Amniotic epithelial cell (primary cell): ENCODE measurements at places on chromosomes 2 and 18.

GRCh38 chr18:69172046-69172445 lies 228.6 kb upstream of the DOK6 start:
- peak; percentile 2 for DNase-seq

DNA sequence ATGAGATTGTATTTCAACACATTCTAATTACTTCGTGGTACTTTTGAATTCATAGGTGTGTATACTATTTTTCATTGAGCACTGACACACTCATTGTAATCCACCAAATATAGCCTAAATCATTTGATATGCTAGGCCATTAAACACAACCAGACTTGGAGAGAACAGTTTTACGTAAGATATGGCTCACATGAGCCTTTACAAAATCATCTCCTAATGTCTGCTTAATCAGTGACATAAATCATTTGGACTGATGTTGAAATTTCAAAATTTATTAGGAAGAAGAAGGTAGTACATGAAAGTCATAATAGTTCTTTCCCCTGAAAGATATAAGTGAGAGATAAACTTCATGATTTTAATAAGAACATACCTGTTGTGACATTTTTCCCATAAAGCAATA lies 550.2 kb upstream of the LINC00305 start:
- DNase-seq: peak; percentile 0

DNA sequence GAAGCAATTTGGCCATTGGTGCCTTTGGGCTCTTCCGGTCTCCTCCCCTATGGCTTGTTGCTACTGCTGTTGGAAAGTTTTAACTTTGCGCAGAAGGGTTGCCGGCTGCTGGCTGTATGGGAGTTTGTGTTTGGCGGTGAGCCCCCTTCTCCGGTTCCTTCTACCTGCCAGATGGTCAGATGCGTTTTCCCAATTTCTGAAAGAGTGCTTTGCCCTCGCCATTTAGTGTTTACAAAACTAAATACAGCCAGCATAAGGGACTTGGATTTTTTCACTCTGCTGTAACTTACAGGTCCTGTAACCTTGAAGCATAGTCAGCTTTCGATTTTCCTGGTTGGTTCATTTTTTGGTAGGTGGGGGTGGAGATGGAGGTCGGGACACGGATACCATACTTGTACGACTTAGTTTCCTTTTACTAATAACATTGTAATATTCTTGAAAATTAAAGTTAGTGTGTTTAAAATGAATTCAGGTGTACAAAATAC lies 604 bp downstream of the COQ10B start:
- DNase-seq: peak; percentile 90

DNA sequence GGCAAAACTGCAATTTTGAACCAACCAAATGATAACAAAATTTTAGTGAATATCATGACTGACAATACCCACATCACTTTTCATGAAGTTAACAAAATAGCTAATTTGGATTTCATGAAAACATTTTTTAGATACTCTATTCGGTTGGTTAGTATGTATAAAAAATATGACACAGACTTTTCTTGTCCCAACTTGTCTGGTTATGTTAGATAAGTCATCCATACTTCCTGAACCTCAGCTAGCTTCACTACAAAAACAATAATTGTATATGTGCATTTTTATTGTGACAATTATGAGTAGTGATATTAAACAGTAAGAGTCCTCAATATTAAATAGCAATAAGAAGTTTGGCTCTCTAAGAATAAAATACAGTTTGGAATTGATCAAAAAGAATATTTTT lies 408.1 kb upstream of the DSEL start:
- no peak for DNase-seq

- DNase-seq: peak; percentile 17
These were observed 321.4 kb upstream of the ETAA1 start for GRCh38 chr2:67075530-67076238.

DNA sequence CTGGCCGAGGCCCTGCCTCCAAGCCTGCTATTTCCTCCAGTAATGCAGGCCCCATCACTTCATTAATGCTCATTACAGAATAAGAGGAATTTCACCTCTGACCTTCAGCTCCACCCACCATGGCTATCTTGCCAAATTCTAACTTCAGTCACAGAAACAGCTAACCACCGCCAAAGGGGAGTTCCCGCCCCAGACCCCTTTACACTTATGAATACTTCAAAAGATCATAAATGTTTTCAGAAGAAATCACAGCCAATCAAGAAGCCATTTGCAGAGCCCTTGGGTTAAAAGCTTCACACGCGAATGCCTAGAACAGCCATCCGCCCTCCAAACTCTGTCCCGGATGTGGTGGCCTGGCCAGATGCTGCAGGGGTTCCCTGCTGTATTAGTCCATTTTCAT lies 73.8 kb upstream of the TWIST2 start:
- DNase-seq: no peak

GRCh38 chr2:236157366-236157765 lies 10.8 kb downstream of the GBX2 start:
- DNase-seq: no peak

DNA sequence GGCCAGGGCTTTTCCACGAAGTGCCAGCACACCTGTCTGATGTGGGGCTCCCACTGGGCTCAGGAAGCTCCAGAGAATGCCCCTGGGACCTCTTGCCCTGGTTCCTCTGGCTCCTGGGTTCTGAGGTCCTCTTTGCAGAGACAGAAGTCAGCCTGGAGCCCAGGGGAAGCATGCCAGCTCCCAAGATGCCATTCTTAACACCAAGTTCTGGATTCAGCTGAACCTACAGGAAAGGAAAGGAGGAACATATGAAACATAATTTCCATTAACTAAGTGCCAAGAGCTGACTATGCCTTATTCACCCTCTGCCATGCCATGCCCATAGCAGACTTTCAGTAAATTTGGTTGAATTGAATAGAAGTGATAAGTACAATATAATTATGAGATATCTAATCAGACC lies 21.9 kb downstream of the FAM124B start:
- no peak for DNase-seq

GRCh38 chr18:45951016-45951714 lies 16.0 kb downstream of the EPG5 start:
- DNase-seq: peak; percentile 92

- DNase-seq: no peak
These were observed 9.3 kb downstream of the CLIP4 start for GRCh38 chr2:29124504-29124903.

DNA sequence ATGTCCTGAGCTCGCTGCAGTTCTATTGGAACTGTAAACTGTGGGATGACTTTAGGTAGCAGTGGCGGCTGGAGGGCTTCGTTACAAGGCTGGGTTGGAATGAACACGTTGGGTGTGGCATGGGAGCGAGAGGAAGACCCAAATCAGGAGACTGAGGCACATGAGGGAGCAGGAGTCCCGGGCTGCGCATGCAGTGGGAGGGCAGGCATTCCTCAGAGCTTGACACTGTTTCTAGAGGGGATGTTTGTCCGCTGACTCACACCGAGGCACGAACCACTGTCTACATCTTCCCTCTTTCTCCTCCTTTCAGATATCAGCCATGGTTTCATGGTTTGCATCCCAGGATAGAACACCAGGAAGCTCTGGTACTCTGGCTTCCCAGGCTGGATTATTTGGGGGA lies 40.6 kb upstream of the LAMA1 start:
- DNase-seq: peak; percentile 84

GRCh38 chr2:20429528-20429927 lies 17.3 kb upstream of the RHOB start:
- DNase-seq: no peak

- peak; percentile 68 for DNase-seq
These were observed 145.2 kb downstream of the DTNB start for GRCh38 chr2:25528173-25528572.

DNA sequence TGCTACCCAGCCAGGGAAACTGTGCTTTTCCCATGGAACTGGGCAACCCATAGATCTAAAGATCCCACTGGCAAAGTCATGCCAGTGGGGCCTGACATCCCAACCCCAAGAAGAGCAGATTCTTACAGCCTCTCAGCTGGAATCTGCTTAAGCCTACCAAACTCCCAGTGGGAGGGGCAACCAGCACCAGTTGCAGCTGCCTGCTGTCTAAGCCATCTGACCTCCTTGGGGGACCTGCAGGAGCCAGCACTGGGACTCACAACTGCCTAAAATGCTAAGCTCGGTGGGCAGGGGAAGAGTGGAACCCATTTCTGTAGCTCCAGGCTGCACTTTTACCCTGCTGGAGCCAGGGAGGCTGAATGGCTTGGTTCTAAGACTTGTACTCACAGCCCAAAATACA lies 770.7 kb upstream of the SLC8A1 start:
- no peak for DNase-seq
